ENCODE measurements at places on chromosomes 3 and 15.

- no peak for DNase-seq
Measured at GRCh38 chr3:182331341-182331740, 462.0 kb upstream of the ATP11B start.

DNA sequence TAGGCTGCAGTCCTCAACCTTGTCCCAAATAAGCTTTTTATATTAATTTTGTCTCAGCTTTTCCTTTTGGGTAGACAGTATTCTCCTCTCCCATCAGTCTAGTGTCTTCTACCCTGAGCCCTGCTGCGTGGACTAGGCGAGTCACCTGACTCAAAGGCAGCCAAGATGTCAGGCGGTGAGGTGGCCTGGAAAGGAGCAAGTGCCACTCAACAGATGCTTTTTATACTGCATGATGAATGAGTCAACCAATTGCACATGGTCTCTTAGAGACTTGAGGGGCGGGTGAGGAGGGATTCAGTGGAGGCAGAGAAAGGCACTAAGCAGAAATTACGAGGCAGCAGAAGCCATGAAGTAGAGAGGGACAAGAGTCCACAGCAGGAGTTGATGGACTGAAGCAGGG lies 95.9 kb downstream of the FRMD4B start:
- DNase-seq: no peak

GRCh38 chr15:90364251-90364650 lies 12.2 kb downstream of the ZNF774 start:
- no peak for DNase-seq

DNA sequence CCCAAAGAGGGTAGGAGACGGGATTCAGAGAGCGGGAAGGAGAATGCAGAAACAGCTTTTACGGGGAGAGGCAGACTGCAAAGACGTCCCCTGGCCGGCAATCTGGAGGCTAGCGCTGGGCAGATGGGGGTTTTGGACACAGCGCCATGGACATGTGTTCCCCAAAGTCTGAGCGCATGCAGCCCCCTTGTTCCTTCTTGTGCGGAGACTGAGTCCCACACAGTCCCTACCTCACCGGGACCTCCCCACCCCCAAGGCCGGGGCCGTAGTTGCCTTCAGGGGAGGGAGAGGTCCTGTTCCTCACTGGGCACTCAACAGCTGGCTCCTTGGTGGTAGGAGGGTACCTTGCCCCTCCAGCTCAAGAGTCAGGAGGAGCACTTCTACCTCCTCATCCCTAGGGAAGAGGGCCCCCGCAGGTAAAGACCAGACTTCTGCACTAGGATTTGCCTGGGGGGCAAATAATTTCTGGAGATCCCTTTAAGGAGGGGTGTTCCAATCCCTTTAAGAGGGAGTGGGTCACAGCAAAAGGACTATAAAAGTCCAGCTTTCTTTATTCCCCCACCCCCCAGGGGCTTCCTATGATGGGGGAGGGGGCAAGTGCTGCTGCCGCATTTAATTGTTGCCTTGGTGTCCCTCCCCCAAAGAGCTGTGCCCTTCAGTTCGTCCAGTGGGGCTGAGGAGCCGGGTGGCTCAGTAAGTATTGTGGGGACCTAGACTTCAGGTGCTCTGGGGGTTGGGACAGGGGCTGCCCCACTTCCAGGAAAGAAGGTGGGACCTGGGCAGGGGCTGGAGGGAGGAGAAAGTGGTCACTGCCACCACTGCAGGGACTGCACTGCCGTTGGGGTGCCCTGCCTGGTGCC lies 3.6 kb upstream of the BAHD1 start:
- DNase-seq: no peak

DNA sequence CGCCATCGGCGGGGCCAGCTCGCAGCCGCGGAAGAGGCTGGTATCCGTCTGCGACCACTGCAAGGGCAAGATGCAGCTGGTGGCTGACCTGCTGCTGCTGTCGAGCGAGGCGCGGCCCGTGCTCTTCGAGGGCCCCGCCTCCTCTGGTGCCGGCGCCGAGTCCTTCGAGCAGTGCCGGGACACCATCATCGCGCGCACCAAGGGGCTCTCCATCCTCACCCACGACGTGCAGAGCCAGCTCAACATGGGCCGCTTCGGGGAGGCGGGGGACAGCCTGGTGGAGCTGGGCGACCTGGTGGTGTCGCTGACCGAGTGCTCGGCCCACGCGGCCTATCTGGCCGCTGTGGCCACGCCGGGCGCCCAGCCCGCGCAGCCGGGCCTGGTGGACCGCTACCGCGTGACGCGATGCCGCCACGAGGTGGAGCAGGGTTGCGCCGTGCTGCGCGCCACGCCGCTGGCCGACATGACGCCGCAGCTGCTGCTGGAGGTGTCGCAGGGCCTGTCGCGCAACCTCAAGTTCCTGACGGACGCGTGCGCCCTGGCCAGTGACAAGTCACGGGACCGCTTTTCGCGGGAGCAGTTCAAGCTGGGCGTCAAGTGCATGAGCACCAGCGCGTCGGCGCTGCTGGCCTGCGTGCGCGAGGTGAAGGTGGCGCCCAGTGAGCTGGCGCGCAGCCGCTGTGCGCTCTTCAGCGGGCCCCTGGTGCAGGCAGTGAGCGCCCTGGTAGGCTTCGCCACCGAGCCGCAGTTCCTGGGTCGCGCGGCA lies 1.8 kb downstream of the TLNRD1 start:
- no peak for DNase-seq

DNA sequence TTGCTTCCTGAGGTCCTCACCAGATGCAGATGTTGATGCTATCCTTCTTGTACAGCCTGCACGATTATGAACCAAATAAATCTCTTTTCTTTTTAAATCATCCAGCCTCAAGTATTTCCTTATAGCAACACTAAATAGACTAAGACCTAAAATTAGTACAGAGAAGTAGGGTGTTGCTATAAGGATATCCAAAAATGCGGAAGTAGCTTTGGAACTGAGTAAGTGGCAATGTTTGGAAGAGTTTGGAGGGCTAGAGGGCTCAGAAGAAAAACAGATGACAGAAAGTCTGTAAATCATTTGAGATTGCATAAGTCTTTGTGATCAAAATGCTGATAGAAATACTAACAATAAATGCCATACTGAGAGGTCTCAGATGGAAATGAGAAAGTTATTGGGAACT lies 894.9 kb downstream of the DIPK2A start:
- DNase-seq: no peak

GRCh38 chr15:84143753-84144314 lies 91.7 kb upstream of the GOLGA6L4 start:
- DNase-seq: no peak

GRCh38 chr3:127780536-127781400 lies 41.5 kb downstream of the MGLL start:
- DNase-seq: no peak

- DNase-seq: no peak
Measured at GRCh38 chr3:146503461-146504202, 34.3 kb upstream of the PLSCR2 start.

DNA sequence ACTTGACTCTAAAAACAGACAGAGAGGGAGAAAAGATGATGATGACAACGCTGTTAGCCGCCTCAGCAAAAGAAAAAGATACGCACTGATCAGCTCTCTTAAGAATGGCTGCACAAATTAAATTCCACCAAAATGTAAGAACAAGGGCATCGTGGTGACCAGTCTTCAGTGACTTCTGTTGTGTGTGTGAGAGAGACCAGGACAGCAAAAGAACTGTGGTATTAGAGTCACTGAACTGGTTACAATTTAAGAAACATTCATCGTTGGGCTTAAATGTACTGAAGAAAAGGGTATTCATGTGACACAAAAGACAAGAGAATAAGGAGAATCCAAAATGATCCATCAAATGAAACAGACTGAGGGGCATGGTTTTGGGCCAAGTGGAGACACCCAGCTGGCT lies 86.5 kb downstream of the SUCLG2 start:
- DNase-seq: no peak

DNA sequence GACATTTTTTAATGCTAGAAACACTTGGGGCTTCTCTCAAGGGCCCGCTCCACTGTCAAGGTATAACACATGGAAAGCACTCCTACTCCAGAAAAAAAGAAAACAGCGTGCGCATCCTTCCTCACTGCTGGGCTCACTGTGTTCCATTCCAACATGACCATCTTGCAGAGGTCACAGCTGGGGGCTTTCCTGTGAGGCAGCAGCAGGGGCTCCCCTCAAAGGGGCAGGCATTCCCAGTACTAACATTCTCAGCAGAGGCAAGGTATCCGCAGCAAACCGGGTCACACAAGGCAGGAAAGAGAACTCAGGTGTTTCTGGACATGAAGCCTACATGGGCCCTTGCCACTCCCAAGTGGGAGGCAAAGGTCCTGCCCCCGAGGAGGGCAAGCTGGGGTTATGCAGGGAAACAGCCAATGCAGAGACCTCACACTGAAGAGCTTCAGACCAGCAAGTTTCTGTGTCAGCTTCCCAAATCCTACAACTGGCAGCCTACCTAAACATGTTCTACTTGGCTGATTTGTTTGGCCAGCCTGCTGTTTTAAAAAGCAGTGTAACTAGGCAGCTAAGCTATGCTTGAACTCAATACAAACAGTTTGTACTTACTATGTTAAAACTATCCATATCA lies 6.4 kb downstream of the BDH1 start:
- no peak for DNase-seq

DNA sequence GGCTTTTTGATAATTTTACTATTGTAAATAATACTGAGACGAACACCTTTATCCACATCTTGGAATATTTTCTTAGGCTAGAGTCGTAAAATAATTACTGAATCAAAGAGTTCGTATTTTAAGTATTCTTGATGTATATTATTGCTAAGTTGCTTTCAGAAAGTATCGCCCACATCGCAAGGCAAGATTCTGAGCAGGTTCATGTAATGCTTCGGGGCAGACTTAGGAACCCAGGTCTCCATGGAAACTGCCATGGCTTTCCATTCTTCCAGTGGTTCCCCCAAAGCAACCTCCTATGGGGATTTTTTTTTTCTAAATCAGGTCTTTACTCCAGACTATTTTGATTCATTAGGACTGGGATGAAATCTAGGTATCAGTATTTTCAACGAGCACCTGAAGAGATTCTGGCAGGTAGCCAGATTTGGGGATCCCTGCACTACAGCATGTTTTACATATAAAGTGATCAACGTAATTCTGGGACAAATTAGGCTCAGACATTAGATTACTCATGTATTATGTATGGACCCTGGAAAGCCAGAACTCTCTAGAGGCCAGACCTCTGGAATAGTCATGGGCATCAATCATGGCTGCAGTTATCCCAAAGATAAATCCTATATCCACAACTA lies 86.5 kb downstream of the B3GNT5 start:
- no peak for DNase-seq

DNA sequence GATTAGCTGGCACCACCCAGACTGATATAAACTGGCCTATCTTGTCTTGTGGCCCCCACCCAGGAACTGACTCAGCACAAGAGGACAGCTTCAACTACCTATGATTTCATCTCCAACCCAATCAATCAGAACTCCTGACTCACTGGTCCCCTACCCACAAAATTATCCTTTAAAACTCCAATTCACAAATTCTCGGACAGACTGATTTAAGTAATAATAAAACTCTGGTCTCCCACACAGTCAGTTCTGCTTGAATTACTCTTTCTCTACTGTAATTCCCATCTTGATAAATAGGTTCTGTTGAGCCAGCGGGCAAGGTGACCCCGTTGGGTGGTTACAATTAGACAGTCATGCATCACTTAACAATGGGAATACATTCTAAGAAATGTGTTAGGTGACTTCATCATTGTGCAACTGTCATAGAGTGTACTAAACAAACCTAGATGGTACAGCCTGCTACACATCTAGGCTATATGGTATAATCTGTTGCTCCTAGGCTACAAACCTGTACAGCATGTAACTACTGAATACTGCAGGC lies 48.1 kb upstream of the MAP4 start:
- no peak for DNase-seq

DNA sequence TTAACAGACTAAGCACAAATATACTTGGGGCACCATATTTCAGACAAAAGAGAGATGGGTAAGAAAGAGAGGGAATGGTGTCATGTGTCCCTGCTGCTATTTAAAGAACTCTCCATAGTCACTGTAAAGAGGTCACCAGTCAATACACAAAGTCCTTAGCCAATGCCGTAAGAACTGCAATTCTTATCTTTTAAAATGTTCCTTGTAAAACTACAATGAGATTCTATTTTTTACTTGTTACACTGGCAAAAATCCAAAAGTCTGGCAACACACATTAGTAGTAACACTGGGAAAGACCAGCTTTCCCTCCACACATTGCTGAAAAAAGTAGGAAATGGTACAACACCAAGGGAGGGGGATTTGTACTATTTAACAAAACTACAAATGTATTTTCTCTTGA lies 189.4 kb downstream of the TBC1D5 start:
- DNase-seq: no peak

DNA sequence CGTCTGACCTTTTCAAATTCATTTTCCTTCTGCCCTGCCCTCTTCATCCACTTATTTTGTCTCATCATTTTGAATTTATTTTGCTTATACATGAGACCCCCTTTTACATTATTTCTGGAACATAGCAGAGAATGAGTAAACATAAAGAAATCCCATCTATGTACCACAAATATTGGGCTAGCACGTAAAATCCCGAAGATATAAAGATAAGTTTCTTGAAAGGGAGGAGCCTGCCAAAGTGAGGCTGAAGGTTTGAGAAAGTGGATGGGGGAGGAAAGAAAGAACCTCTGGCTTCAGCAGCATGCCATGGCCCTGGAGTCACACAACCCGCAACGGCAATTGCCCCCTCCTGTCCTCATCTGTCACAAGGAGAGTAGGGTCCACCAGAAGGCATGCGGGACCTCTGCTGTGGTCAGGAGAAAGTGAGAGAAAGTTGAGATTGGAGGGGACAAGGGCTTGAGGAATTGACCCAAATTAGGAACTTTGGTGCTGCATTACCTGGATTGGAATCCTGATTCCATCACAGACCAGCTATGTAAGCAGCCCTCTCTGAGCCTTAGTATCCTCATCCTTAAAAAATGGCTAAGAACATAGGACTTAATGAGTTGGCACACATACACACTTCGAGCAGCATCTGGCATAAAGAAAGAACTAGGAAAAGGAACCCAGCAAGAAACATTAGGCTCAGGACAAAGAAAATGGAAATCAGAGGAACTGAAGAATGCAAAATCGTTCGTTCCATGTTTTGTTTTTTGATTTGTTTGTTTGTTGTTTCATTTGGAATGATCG lies 53.7 kb upstream of the GYG1 start:
- no peak for DNase-seq

- no peak for DNase-seq
Measured at GRCh38 chr3:73072634-73073033, 11.2 kb downstream of the EBLN2 start.

DNA sequence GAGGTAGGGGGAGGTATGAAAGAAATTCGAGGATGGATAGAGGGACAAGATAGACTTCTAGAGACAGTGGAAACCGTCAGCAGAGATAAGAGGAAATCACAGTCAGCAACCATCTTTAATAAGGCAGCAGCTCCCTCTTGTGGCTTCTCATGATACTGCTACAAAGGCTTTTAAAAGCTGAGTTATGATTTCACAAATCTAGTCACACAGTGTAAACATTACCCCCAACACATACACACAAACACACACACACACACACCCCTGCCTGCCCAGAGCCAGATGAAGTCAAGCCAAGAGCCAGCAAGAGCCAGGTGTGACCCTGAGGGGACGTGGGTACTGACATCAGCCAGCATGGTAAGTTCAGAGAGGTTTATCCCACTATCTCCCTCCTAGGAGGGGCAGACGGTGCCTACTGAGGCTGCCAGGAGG lies 18.9 kb upstream of the TGM5 start:
- peak; percentile 27 for DNase-seq

All from activated CD4-positive, CD25-positive, alpha-beta regulatory T cell treated with anti-CD3 and anti-CD28 coated beads, Interleukin-2, amount 50 U/mL, for 16 hours (primary cell).